Sigmoid colon (tissue), 7 donors: ENCODE measurements at places on chromosomes 2 and 18. TPM values are rescaled to one million over a fixed set of nuclear protein-coding genes. Genes with fewer than 3 reads are reported as not detected.

FZD7 gene
- total RNA-seq = 46.4 TPM

DTNB gene
- total RNA-seq = 5.6 TPM

SLC4A5 gene
- 2.1 TPM for total RNA-seq

TLX2 gene
- 2.5 TPM for total RNA-seq

COBLL1 gene
- total RNA-seq = 22.4 TPM

ALPG gene
- total RNA-seq = not detected

UGT1A5 gene
- not detected for total RNA-seq

TRIM54 gene
- not detected for total RNA-seq

IL1R1 gene
- 41.0 TPM for total RNA-seq

CNGA3 gene
- total RNA-seq = 8.6 TPM

LYG2 gene
- not detected for total RNA-seq

TRABD2A gene
- 0.95 TPM for total RNA-seq

NAT8 gene
- total RNA-seq = not detected

GKN1 gene
- total RNA-seq = not detected

RUFY4 gene
- not detected for total RNA-seq

TSPYL6 gene
- not detected for total RNA-seq

OR6B2 gene
- not detected for total RNA-seq

PCBP1 gene
- 178 TPM for total RNA-seq

FOXI3 gene
- total RNA-seq = not detected
